Activated CD4-positive, alpha-beta T cell treated with anti-CD3 and anti-CD28 coated beads, Interleukin-2, amount 10 ng/mL, durations not matched to agents 24 days and 14 days (primary cell): ENCODE measurements at places on chromosomes 5 and 9.

GRCh38 chr9:106575823-106576222, 287.1 kb upstream of the ZNF462 start:
- no peak overlapping the region for H3K4me3 ChIP-seq
- no peaks in the 10 kb centered on the region for H3K4me1 ChIP-seq
- no peak for DNase-seq

- no peaks in the 10 kb centered on the region for H3K4me1 ChIP-seq
- H3K36me3 ChIP-seq: no peaks in the 10 kb centered on the region
- no peak overlapping the region for H3K4me3 ChIP-seq
- peaks cover 11% of the 10 kb centered on the region for H3K27me3 ChIP-seq
These were observed 18.1 kb downstream of the OLFML2A start for GRCh38 chr9:124794902-124795491.

DNA sequence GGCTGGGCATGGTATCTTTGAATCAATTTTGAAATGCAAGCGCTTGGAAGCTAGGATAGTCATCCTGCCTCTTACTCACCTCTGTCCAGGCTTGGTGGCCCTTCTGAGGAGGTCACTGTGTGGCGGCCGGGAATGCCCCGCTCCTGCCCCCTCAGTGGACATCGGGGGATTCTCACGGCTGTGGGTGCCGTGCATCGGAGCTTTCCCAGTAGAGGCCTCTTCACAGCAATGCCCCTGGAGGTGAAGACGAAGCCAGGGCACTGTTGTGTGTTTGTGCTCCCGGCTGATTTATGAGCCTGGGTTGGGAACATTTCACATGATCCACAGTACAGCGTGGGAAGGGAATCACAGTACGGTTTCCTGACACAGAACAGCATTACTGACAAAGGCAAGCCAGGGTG, 147.5 kb downstream of the NXNL2 start:
- H3K4me1 ChIP-seq: no peaks in the 10 kb centered on the region
- H3K4me3 ChIP-seq: no peak overlapping the region

DNA sequence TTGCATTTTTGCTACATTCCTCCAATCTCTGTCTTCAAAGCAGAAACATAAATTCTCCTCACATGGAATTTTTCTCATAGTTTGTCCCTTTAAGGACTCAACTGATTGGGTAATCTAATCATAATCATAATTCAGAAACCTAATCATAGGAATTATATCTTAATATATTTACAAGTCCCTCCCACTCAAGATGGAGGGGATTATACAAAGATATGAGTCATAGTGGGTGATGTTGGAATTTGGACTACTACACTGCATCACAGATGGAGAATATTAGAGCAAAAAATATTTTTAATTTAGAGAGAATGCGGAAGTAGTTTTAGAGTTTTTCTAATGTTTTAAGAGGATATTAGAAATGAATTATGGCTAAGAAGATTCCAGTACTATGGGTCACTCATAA, 1034.0 kb downstream of the DTWD2 start:
- no peaks in the 10 kb centered on the region for H3K36me3 ChIP-seq
- H3K4me3 ChIP-seq: no peak overlapping the region
- H3K27ac ChIP-seq: no peak overlapping the region
- no peaks in the 10 kb centered on the region for H3K4me1 ChIP-seq

DNA sequence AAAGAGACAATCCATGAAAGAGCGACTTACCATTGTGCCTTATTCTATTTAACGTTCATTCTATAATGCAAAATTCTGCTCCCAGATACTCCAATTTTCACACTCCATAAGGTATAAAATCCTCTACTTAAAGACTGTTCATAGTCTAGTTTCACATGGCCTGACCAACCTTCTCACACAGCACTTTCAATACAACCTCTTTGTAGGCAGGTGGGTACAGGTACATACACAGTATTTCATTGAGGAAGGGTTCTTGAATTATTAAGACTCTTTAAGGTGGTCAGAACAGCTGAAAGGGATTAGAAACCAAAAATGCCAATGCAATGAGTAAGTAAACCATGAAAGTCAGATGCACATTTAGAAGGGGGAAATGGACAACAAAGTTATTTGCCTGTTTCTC, 352.0 kb downstream of the PARP8 start:
- H3K27me3 ChIP-seq: no peaks in the 10 kb centered on the region
- H3K4me3 ChIP-seq: no peak overlapping the region
- H3K4me1 ChIP-seq: no peaks in the 10 kb centered on the region
- no peaks in the 10 kb centered on the region for H3K36me3 ChIP-seq
- no peak overlapping the region for H3K27ac ChIP-seq
- DNase-seq: no peak

DNA sequence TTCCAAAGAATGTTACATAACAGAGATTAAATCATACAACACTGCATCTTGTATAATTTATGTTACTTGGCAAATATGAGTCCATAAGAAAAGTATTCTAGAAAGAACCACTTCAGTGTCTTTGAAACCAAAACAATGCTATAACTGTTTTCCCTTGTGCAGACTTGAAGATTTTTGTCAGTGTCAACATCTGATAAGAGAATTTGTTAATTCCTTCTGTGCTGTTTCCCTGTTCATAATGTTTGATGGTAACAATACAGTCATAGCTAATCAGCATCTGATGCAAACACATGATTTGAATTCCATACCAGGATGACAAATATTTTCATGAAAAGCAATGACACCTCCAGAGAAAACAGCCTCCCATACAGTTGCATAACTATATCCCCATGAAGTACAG, 306.8 kb downstream of the SEMA5A start:
- H3K4me3 ChIP-seq: no peak overlapping the region
- no peak for DNase-seq
- no peak overlapping the region for H3K27ac ChIP-seq
- no peaks in the 10 kb centered on the region for H3K36me3 ChIP-seq
- H3K27me3 ChIP-seq: no peaks in the 10 kb centered on the region

DNA sequence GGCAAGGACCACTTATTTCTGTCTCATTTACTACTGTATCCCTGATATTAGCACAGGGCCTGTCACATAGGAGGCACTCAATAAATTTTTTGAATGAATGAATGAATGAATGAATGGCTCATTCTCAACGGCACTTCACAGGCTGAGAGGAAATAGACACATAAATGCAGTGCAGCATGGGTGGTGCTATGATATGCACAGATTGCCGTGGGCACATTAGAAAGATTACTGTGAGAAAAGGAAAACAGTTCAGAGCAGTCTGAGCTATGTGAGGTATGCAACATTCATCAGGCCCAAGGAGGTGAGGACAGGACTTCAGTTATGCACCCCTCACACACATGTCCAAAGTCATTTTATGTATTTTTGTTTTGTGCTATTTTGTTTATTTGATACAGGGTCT, 6.4 kb upstream of the NOL6 start:
- no peaks in the 10 kb centered on the region for H3K36me3 ChIP-seq
- peaks cover under 1% of the 10 kb centered on the region for H3K27me3 ChIP-seq
- no peak overlapping the region for H3K4me3 ChIP-seq

DNA sequence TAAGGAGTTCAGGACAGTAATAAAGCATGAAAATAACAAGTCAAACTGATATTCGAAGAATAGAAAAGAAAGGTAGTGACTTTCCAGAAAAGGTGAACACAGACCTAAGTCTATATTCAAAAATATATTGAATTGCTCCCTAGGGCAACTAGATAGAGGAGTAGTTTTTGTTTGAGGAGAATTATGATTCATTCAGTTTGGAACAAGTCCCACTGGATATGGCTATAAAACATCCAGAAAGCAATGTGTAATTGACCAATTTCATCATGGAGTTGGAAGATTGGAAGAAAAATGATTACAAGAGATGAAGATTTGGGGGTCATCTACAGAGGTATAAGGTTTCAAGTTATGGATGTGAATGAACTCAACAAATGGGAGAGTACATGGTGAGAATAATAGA, 117.5 kb upstream of the ZNF462 start:
- no peak for DNase-seq
- no peaks in the 10 kb centered on the region for H3K36me3 ChIP-seq
- no peaks in the 10 kb centered on the region for H3K27me3 ChIP-seq
- H3K4me3 ChIP-seq: no peak overlapping the region
- H3K4me1 ChIP-seq: no peaks in the 10 kb centered on the region

DNA sequence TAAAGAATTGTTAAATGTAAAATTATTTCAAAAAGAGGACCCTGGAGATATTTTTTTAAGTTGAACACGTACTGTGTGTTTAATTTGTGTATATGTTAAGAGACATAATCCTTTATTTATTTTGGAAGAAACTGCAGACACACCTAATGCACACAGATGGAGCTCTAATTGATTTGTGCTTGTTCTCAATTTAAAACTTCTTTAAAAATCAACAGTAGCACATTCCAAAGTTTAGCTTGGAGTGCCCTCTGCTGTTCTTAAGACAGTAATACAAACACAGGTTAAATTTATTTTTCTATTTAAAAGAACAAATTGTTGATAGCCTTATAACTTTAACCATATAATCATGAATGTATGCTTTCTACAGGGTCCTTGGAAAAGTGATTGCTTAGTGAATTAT, 277.6 kb upstream of the ADAMTS16 start:
- no peaks in the 10 kb centered on the region for H3K27me3 ChIP-seq
- DNase-seq: no peak
- no peaks in the 10 kb centered on the region for H3K4me1 ChIP-seq
- no peaks in the 10 kb centered on the region for H3K36me3 ChIP-seq
- H3K27ac ChIP-seq: no peak overlapping the region

- H3K4me3 ChIP-seq: peak overlapping the region; percentile 62
- H3K36me3 ChIP-seq: peaks cover 6% of the 10 kb centered on the region
- H3K4me1 ChIP-seq: peaks cover 53% of the 10 kb centered on the region
- H3K27me3 ChIP-seq: no peaks in the 10 kb centered on the region
- peak; percentile 89 for DNase-seq
- peak overlapping the region; percentile 92 for H3K27ac ChIP-seq
These were observed 84.4 kb upstream of the SPIN1 start for GRCh38 chr9:88303721-88304451.

GRCh38 chr5:38607930-38608564, 51.6 kb upstream of the LIFR start:
- H3K27ac ChIP-seq: no peak overlapping the region
- no peaks in the 10 kb centered on the region for H3K4me1 ChIP-seq
- H3K36me3 ChIP-seq: no peaks in the 10 kb centered on the region
- no peak for DNase-seq

- H3K36me3 ChIP-seq: peaks cover 5% of the 10 kb centered on the region
- H3K4me3 ChIP-seq: no peak overlapping the region
- no peaks in the 10 kb centered on the region for H3K27me3 ChIP-seq
- DNase-seq: no peak
- no peak overlapping the region for H3K27ac ChIP-seq
- peaks cover 11% of the 10 kb centered on the region for H3K4me1 ChIP-seq
These were observed 13.9 kb downstream of the PCDH12 start for GRCh38 chr5:141944076-141944475.

DNA sequence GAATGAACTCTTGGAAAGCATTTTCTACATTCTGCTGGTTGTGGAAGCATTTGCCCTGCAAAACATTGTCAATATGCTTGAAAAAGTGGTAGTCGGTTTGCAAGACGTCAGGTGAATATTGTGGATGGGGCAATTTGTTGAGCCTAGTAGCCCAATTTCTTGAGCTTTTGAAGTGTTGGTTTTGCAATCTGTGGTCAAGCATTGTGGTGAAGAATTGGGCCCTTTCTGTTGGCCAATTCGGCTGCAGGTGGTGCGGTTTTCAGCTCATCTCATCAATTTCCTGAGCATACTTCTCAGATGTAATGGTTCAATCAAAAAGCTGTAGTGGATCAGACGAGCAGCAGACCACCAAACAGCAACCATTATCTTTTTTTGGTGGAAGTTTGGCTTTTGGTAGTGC, 426.8 kb upstream of the CDH9 start:
- H3K27ac ChIP-seq: no peak overlapping the region
- no peak for DNase-seq
- H3K27me3 ChIP-seq: no peaks in the 10 kb centered on the region
- H3K4me3 ChIP-seq: no peak overlapping the region

DNA sequence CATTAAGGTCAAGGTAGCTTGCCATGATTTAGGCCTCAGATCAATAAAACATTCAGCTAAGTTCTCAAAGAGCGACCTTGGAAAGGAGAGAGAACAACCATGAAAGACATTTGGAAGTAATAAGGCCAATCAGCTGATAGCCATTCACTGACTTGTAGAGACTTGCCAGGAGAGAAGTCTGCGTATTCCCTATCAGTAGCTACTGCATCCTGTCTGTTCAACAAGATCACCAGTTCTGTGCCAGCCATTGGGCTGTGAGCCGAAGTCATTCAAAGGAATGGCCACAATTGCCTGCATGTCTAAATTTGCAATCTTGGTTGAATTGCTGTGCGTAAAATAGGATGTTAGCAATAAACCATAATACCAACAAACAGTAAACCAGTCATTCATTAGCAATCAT, 219.8 kb downstream of the FBXL7 start:
- H3K27ac ChIP-seq: no peak overlapping the region
- H3K4me3 ChIP-seq: no peak overlapping the region
- DNase-seq: no peak

GRCh38 chr5:147509710-147510651, at the start of gene DPYSL3:
TSS of gene DPYSL3 (minus strand) at chr5:147510068. CDS start at chr5:147509858, 210 bp downstream.
- peak; percentile 56 for DNase-seq
- peaks cover 33% of the 10 kb centered on the region for H3K27me3 ChIP-seq
- peaks cover 6% of the 10 kb centered on the region for H3K4me1 ChIP-seq
- H3K4me3 ChIP-seq: peak within 1 kb of the TSS; percentile 10

DNA sequence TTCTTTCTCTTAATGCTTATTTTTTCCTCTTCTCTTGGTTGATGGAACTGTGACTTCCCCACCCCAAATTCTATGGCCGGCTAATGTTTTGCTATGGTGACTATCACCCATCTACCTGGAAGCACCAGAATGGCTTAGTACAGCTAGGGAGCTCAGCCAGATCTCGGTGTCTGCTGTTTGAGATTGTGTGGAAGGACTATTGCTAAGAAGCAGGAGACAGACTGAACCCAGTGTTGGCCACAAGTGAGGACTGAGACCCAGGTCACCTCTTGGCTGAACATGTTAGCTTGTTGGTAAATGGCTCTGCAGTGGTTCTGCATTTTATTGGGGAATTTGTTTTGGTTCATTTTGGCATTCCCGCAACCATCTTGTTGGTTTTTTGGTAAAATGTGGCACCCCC, 2.7 kb downstream of the PRRC2B start:
- H3K4me3 ChIP-seq: peak overlapping the region; percentile 91
- peak overlapping the region; percentile 83 for H3K27ac ChIP-seq
- H3K4me1 ChIP-seq: peaks cover 58% of the 10 kb centered on the region
- DNase-seq: no peak
- H3K27me3 ChIP-seq: peaks cover 1% of the 10 kb centered on the region

DNA sequence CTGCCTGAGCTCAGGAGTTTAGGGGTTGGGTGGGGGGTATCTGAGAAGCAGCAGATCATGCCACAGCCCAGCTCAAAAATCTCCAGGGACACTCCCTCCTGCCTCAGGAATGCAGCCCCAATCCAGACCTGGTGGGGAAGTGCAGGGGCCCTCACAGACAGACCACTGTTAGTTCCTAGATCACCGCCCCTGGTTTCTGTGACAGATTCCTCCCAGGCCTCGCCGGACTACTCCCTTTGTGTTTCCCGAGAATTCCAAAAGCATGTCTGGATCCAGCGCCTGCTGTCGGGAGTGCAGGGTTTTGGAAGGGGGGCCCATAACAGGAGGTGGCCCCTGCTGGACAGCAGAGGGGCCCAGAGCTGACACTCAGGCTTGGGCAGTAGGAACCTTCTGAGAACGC, 74.5 kb downstream of the CTSL start:
- peaks cover 10% of the 10 kb centered on the region for H3K4me1 ChIP-seq
- H3K27ac ChIP-seq: no peak overlapping the region
- no peak overlapping the region for H3K4me3 ChIP-seq
- peaks cover 4% of the 10 kb centered on the region for H3K27me3 ChIP-seq

- H3K4me3 ChIP-seq: no peak overlapping the region
- H3K4me1 ChIP-seq: no peaks in the 10 kb centered on the region
- no peak overlapping the region for H3K27ac ChIP-seq
- no peaks in the 10 kb centered on the region for H3K27me3 ChIP-seq
- no peak for DNase-seq
These were observed 73.4 kb upstream of the BOD1 start for GRCh38 chr5:173689737-173690360.
